NCI-H1417 (cell line): ENCODE measurements at places on chromosomes 5 and 9.

DNA sequence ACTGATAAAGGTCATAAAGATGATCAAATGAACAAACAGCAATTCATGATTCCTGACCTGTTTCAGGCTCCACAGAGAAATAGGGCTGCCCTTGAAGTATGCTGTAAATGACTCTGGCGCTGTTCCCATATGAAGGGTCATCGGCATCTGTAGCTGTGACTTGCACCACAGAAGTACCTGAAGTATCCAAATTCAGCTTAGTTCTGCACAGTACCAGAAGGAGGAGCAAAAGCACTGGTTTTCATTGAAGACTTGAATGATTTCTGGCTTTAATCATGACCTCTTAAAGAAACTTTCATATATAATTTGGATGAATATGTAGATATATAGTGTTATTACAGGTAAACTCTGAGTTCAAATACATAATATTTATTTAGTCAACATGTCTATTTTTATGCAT lies 109.1 kb downstream of the CDH10 start:
- peak; percentile 46 for DNase-seq

DNA sequence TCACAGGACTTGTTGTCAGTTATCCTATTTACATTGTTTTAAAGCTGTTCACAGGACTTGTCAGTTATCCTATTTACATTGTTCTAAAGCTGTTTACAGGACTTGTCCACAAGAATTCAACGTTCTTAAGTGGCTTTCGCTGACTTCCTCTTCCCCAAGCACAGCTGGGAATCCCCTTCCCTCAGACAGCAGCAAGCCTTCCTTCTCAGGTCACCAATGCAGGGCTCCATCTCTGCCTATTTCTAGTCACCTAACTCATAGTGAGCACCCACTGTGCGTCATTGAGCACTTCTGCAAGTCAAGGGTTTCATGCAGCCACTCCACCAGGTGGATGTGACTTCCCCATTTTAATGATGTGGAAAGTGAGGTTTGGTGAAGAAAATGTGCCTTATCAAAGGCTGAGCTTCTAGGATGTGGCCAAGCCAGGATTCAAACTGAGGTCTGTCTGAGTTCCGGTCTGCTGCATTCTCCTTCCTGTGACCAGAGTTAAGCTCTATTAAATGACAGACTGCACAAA lies 109.8 kb upstream of the ZNF462 start:
- DNase-seq = no peak

- no peak for DNase-seq
Observed at GRCh38 chr5:50501491-50502228, 60.6 kb upstream of the EMB start.

- DNase-seq = no peak
Observed at GRCh38 chr9:4828761-4829160, 36.0 kb downstream of the RCL1 start.

DNA sequence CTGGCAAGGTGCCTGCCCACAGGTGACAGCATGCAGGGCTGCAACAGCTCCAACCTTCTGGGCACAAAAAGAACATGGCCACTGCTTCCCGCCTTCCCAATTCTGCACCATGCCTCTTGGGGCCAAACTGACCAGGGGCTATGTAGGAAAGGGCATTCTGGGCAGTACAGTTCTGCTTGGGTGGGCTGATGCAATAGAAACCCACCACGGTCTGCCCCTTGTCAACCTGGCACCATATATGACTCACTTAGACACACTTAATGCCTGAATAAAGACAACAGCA lies 40.2 kb upstream of the FCN1 start:
- no peak for DNase-seq

- DNase-seq = no peak
Observed at GRCh38 chr9:83266331-83266665, 203.4 kb upstream of the RASEF start.

GRCh38 chr5:10695055-10695649 lies 65.9 kb downstream of the DAP start:
- peak; percentile 64 for DNase-seq

- DNase-seq = no peak
Observed at GRCh38 chr5:89005990-89006389, 123.0 kb upstream of the MEF2C start.

DNA sequence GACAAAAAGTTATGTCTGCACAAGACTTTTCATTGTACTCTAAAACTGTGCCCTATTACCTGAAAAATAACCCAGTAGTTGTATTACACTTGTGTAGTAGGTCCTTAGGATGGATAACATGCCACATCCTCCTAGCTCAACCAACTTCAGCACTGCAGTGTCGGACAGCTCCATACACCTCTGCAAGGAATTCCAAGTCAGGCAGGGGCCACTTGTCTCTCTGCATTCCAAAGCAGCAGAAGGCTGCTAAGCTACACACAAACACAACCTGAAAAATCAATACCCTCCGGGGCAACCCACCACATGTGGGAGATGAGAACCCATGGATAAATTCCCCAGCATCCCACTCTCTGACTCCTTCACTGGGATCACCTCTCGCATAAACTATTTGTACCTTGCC lies 50.2 kb downstream of the MED10 start:
- DNase-seq = no peak

DNA sequence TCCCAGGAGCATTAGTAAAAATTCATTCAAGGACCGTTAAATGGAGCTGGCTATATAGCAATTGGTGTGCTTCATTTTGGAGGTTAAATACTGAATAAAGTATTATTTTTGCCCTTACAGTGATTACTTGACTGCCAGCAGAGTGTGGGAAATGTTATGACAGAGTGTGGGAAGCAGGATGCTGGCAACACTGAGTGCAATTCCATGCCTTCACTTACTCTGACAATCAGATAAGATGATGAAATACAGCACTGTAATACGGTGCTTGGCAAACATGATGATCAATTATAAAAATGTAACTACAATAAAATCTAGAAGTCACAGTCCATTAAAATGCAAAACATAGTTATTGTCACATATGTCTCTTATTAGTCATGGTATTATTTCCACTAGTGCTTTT lies 651.3 kb downstream of the PTPRD start:
- no peak for DNase-seq

DNA sequence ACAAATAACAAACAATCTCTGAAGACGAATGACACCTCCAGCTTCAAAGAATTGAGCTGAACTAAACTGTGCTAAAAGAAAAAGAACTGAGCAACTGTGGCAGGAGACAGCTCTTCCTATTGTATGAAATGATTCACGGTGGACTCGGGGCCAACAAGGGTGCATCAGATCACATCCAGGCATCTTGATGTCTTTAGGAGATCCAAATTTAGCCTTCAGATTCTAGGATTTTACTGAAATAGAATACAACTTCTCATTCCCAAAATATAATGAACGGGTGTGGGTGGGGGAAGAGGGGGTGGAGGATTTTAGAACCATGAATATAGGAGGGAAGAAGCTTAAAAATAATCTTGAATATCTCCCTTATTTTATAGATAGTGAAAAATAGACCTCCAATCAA lies 631.8 kb downstream of the ELAVL2 start:
- no peak for DNase-seq

GRCh38 chr5:55173687-55174230 lies 782 bp upstream of the CDC20B start:
- no peak for DNase-seq

DNA sequence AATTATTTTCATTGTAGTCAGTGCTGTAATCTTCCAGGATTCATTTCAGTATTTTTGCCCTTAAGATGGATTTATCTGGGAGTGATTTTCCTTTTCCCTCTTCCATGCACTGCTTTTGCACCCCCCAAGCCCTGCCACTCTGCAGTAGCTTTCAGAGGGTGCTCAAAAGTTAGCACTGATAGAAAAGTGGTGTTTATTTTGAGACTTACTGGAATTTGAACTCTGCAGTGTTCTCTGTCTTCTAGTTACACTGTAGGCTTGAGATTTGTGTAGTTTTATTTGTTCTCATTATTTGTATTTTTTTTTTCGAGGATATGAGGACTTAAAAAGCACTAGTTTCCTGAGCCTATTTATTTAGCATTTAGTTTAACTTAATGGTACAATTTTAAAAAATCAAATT lies 70.5 kb downstream of the HSD17B4 start:
- DNase-seq = no peak

DNA sequence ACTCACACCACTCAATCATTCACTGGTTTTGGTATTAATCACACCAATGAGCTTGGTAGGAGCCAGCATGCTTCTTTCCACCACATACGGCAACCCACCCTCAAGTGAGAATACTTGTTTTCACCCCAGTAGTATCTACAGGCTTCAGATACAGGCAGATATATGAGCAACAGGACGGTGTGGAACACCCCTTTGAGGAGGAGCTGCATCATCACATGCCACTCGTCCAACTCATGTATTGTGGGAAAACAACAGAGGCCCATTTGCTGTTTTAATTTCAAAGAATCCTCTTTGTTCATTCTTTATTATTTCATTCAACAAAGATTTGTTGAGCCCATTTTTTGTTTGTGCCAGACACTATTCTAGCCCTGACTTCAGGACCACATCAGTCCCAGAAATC lies 46.0 kb downstream of the RORB start:
- DNase-seq = no peak

- no peak for DNase-seq
Observed at GRCh38 chr5:5979377-5979760, 399.0 kb downstream of the MED10 start.

DNA sequence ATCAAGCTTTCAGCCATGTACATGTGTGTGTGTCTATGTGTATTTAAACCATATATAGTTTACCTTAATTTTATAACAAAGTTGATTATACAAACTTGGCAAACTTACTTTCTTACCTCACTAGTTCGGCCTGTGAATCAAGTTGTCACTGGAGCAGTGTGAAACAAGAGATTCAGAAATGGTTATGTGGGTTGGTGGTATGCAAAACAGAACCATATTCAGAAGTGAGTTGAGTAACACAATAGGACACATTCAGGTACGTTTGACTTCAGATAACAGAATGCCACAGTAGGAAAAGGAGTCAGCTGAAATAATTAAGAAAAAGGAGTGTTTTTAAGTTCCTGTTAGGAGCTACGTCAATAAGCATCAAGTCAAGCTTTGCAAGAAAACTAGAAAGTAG lies 21.5 kb downstream of the XPA start:
- DNase-seq = no peak

- DNase-seq = no peak
Observed at GRCh38 chr5:79086116-79086515, 16.5 kb downstream of the BHMT2 start.

DNA sequence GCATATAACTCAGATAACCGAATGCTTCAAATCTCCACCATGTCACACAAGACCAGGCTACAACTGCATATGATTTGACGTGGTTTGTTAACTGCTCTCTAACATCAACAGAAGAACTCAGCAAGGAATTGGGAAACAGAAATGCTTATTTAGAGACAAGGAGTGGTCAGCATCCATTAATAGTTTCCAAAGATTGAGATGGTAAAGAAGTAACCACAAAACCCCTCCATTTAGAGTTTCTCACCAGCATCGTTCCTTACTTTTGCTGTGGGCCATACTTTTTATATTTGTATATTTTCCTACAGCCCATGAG lies 25.2 kb downstream of the DPYSL3 start:
- no peak for DNase-seq

- no peak for DNase-seq
Observed at GRCh38 chr9:18122171-18122570, 351.8 kb upstream of the ADAMTSL1 start.

DNA sequence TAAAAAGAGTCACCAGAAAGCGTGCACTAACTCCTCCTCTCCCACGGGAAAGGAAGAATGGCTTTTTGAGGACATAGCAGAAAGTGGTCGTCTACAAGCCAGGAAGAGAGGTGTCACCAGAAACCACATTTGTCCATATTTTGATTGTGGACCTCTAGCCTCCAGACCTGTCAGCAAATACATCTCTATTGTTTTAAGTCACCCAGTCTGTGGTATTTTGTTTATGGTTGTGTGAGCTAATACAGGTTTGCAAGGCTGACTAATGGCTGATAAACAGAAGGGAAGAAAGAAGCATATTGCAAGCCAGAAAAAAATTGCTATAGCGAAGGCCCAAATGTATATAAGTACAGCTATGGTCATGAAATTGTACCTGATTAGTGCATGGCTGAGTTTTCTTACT lies 21.4 kb downstream of the WDR70 start:
- DNase-seq = no peak

- DNase-seq = no peak
Observed at GRCh38 chr5:55305345-55305744, 2.1 kb downstream of the DHX29 start.

- DNase-seq = no peak
Observed at GRCh38 chr9:6632516-6633183, 12.9 kb downstream of the GLDC start.

GRCh38 chr5:137825165-137825564 lies 42.5 kb upstream of the MYOT start:
- no peak for DNase-seq

DNA sequence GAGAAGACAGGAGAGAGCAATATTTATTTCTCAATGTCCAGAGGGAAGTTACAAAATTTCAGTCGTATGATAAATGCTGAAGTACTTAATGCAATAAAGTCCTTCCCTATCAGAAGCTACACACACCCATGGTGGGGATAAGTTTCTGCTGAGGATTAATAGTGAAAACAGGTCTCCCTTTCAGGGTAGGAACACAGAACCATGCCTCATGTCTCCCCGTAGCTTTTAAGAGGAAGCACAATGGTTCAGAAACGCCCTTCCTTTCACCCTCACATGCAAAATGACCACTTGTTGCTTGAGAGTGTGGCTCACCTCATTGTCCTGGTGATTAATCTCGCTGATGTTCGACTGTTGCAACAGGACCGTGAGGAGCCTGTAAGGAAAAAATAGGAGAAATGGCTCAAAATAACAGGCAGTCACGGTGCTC lies 73.6 kb downstream of the ANKRD55 start:
- DNase-seq = no peak

DNA sequence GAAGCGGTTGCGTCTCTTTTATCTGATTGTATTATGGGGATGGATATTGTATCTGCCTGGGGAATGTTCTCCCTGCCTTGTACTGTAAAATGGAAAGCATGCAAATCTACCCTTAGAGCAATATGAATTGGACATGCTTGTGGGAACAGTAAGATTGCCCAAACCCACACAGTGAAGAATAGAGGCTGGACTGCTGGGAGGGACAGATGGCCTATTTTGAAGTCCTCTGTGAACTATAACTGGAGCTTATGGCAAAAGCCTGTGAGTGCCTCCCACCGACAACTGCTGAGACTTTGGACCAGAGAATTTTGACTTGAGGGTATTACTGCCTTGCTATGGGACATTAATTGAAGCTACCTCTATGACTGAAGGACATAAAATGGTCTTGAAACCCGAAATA lies 168.9 kb downstream of the ERCC6L2 start:
- DNase-seq = no peak

DNA sequence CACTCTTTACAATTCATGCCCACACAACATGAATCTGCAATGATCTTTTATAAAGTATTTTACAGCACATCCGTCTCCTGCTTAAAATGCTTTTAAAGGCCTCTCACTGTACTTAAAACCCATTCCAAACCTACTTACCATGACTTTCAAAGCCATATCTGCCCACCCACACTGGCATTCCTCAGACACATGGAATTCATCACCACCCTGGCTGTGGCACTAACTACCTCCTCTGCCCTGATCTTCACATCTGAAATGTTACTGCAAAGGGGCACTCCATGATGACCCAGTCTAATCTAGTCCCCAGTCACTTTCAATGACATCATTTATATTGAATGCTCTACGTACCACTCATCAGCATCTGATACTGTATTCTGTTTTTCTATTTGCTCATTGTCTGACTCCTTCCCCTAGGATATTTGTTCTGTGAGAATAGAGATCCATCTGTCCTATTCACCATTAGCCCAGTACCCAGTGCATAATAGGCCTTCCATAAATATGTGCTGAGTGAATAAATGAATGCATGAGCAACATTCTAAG lies 193.2 kb upstream of the KIF2A start:
- DNase-seq = no peak

- peak; percentile 27 for DNase-seq
Observed at GRCh38 chr9:129665389-129665775, at the start of gene PRRX2. PRRX2 (plus strand) TSS chr9:129665647; CDS start chr9:129665868, 221 bp downstream.

GRCh38 chr5:151523335-151523734 lies 67.8 kb downstream of the FAT2 start:
- peak; percentile 3 for DNase-seq
